ENCODE measurements at places on chromosomes 6 and 20.

DNA sequence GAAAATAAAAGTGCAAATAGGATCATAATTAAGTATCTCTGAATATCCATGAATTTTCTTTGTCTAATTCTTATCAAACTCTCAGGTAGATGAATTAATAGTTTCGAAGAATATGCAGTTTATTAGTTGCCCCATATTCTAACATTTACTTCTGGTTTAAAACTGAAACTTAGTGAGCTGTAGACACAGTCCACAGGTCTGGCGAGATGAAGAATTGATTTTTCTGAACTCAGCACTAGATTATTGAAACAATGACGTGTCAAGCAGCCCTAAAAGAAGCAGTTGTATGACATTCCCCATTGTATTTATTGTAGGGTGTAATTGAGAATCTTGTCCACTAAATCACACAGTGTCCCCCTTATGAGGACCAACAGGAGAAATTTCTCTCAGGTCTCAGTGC lies 407.1 kb downstream of the GRIK2 start:
- DNase-seq: no peak

GRCh38 chr20:58619864-58620431 lies 31.1 kb upstream of the STX16 start:
- no peak for DNase-seq

DNA sequence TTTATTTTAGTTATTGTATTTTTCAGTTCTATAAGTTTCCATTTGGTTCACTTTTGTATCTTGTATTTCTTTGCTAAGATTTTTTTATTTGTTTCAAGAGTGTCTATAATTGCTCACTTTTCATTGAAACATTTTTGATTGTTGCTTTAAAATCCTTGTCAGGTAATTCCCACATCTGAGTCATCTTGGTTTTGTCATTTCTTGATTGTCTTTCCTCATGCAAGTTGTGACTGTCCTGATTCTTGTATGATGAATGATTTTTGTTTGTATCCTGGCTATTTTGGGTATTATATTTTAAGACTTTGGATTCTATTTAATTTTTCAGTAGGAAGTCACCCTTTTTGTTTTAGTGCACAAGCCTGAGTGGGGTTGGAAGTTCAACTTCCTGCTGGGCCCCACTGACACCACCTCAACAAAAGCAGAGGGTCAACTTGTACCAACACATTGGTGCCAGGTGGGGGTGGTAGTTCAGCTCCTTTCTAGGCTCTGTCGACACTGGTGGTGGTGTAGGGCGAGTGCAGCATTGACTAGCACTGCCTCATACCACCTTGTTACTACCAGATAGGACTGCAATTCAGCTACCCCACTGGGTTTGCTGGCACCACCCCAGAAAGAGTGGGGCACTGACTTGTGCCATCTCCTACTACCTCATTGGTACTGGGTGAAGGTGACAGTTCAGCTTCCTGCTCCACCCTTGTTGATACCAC lies 8.8 kb downstream of the RSPH3 start:
- peak; percentile 13 for DNase-seq

DNA sequence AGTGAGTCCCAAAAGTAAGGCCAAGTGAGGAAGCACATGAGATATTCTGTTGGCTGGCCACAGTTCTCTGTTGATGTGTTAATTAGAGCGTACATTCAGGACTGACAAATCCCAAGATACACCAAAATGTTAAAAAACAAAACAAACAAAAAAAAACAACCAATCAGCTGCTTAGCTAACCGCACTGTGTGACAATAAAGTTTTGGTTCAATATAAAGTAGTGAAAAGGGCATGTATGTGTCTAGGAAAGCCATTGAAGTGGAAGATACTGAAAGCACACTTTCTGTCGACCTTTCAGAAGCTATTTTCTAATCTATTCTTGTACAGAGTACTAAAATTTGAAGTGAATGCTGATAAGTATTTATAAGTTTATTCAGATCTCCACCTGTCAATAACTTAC lies 26.1 kb downstream of the NHLRC1 start:
- no peak for DNase-seq

- no peak for DNase-seq
Measured at GRCh38 chr6:89500611-89501010, 67.7 kb downstream of the ANKRD6 start.

- DNase-seq: no peak
Measured at GRCh38 chr20:25622049-25622448, 1.8 kb downstream of the NANP start.

DNA sequence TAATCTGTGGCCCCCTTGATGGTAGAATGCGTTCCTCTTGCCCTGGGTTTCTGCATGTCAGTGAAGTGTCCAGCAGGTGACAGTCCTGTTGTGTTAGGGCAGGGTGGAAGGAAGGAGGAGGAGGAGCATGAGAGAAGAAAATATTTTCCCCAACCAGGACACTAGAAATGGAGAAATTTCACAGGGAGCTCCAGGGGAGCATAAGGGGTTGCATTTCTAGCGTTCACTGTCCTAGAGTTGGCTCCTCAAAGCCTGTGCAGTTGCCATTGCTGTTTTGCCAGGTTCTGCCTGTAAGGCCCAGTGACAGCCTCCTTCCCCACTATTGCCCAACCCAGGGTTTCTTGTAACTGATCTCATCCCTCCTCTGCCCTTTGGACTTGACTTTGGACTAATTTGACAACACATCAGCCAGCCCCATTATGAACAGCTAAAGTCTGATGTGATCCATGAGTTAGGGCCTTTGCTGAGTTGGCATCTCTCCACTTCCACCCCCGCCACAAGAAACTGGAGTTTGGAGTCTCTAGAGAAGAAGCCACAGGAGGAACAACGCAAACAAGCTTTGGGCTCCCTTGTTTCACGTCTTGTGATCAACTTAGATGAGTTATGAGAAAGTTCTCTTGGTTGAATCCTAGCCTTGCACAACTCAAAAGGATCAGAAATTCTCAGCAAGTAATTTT lies 14.0 kb upstream of the FAM50B start:
- DNase-seq: no peak

- DNase-seq: no peak
Measured at GRCh38 chr6:149651056-149651455, 2.5 kb upstream of the KATNA1 start.

DNA sequence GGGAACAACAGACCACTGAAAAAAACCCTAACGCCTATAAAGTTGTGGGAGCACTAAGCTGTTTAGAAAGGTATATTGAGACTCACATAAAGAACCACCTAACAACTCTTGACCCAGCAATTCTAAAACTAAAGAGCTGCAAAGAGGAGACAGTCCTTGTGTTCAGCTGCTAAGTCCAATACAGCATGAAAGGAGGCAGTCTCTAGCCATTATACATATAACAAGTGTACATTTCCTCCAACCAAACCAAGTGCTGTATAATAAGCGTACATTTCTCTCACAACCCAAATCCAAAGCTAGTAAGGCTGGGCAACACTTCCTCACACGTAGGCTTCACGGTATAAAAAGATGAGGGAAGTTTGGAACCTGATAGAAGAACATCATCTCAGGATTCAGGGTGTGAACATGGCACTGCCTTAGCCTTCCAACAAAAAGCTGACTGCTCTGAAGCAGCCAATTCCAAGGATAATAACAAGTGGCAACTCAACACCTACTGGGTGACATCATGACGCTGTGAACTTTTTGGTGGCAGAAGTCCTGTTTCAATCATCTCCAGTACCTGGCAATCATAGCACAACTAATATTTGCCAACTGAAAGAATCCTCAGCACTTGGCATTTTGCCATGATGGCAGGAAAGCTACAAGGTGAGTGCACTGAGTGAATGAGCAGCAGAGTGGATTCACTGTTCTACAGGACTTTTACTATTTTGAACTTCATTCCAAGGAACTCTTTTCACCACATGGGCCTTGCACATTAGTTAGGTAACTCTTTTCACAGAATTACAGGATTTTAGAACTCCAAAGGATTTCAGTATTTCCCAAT lies 16.6 kb downstream of the TBC1D20 start:
- DNase-seq: no peak

GRCh38 chr20:38134427-38135270 lies 30.4 kb downstream of the TGM2 start:
- DNase-seq: no peak

GRCh38 chr20:13515291-13515690 lies 123.4 kb downstream of the TASP1 start:
- DNase-seq: no peak

DNA sequence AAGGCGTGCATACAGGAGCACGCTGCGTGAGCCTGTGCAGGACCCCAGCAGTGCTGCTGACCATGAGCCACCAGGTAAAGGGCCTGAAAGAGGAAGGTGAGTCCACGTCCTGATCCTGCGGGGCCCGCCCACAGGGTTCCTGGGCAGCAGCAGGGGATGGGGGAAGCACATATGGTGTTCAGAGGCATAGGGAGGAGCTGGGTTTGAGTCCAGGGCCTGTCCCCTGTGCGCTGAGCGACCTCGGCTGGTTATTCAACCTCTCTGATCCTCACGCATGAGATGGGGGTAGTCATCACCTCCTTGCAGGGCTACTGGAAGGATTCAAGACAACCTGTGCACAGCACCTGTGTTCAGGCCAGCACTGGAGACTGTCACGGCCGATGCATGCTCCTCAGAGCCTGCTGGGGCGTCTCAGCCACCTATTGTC lies at the start of gene TMC2:
TSS of gene TMC2 (plus strand) at position 14 of the 427 bp plus-strand sequence. CDS start at position 63, 49 bp downstream.
- no peak for DNase-seq

GRCh38 chr6:31545291-31545690 lies 1.1 kb downstream of the ATP6V1G2 start:
- no peak for DNase-seq

- no peak for DNase-seq
Measured at GRCh38 chr20:35012227-35013069, 56.8 kb downstream of the MYH7B start.

GRCh38 chr6:167345348-167345747 lies 20.5 kb downstream of the TTLL2 start:
- DNase-seq: no peak

GRCh38 chr6:99393366-99393697 lies 663 bp downstream of the COQ3 start:
- DNase-seq: no peak

DNA sequence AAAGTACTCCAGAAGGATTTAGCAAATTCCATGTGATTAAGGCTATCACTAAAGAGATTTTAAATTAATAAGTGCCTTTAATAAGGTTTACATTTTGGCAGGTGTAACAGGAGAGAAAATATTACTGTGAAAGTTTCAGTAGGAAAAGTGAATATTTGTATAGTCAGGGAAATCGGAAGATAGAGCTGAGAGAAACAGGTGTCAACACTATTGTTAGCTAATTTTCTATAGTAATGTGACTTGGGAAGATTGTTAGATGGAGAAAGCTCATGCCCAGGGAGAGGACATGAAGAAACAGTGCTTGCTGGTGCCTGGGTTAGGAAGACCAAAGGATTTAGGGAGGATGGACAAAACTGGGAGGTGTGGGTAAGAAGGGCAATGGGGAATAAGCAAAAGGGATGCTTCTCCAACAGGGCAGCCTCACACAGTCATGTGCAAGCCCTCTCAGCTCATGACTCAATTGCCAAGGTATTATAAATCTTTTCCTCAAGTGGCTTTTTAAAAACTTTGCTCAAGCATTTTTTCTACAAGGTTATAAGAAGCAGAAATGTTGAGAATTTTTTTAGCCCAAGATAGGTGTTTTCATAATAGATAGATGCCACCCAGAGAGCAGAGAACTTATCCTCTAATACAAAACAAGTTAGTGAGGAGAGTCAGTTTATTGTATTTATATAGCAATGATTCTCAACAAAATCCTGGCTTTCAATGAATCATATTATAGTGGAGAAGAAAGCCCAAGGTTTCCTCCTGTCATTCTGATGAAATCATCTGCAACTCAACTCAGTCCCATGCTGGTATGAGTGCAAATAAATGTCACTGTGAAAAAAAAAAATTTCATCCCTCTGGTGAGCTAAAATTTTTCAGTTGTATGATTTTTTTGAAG lies 325.2 kb upstream of the NT5E start:
- DNase-seq: no peak

DNA sequence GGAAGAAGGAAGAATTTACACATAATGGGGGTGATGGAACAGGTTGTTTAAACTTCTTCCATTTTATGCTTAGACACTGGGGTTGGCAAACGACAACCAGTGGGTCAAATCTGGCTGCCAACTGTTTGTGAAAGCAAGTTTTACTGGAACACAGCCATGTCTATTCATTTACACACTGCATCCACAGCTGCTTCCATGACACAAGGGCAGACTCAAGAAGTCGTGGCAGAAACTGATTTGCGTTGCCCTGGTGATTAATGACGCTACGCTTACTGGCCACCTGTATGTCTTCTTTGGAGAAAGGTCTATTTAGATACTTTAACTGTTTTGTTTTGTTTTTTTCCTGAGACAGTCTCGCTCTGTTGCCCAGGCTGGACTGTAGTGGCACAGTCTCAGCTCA lies 19.0 kb downstream of the CTCFL start:
- DNase-seq: no peak

DNA sequence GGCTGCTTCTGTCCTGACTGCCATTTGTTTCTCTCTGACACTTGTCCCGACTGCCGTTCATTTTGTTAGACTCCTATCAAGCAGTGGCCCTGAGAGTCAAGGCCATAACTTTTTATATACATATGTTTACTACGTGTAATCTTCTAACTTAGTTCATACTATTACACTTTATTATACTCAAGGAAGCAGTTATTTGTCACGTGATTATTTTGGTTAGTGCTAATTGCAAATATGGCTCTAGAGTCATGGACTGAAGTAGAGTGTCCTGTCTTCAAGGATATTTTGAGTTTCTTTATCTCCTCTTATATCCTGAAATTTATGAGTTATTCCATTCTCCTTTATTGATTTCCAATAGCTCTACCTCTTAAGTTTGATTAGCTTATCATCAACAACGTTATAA lies 294.2 kb upstream of the RNF217 start:
- DNase-seq: no peak

DNA sequence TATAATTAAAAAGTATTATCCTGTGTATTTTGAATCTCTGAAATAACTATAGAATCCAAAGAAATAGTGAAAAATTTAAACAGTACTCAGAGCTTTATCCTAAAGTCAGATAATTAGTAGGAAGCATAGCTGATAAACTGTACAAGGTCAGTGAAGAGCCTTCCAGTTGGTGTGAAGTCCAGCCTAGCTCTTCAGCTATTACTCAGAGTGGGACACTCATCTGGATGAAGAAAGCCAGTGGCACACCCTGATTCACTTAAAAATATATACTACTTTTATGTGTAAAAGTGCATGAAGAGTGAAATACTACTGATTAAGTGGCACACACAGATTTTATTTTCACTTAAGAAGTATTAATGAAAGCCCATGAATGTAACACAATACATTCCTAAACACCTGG lies 3.1 kb downstream of the IFNGR1 start:
- no peak for DNase-seq
